ENCODE measurements at places on chromosomes 2 and 18. TPM values are rescaled to one million over a fixed set of nuclear protein-coding genes. Genes with fewer than 3 reads are reported as not detected.

DNA sequence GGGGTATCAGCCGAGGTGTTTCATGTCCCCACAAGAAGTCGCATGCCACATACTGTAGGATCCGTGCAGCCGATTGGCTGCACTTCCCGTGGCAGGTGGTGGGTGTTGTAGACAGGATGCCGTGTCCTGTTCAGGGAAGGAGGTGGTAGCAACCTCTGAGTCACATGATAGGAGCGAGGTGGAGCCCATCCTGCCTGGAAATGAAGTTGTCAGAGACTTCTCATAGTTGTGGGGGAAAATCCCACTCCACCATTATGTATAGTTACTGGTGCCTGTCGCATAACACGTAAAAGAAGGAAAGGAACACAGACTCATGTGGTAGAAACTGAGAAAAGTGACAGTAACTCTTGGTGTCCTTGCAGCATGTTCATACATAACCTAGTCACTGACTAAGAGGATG, 91.4 kb upstream of the IL1R2 start:
- no peaks in the 10 kb centered on the region for H3K27me3 ChIP-seq
- H3K4me1 ChIP-seq = peaks cover 5% of the 10 kb centered on the region
- H3K4me3 ChIP-seq = no peak overlapping the region

- H3K36me3 ChIP-seq = no peaks in the 10 kb centered on the region
- no peak for DNase-seq
- no peaks in the 10 kb centered on the region for H3K4me1 ChIP-seq
These were observed 118.6 kb downstream of the INHBB start for GRCh38 chr2:120464448-120464931.

The MARCHF7 gene
- total RNA-seq = 58.1 TPM

GRCh38 chr2:186304064-186304463, 182.0 kb upstream of the ZC3H15 start:
- no peak overlapping the region for H3K27ac ChIP-seq
- H3K36me3 ChIP-seq = no peaks in the 10 kb centered on the region
- H3K4me3 ChIP-seq = no peak overlapping the region
- no peaks in the 10 kb centered on the region for H3K27me3 ChIP-seq

The ALK gene
- total RNA-seq = not detected

The GPD2 gene
- 6.2 TPM for total RNA-seq

- H3K36me3 ChIP-seq = no peaks in the 10 kb centered on the region
- H3K27me3 ChIP-seq = peaks cover 3% of the 10 kb centered on the region
- H3K4me1 ChIP-seq = no peaks in the 10 kb centered on the region
- no peak for DNase-seq
These were observed 103.2 kb downstream of the PIEZO2 start for GRCh38 chr18:11046140-11046539.

The TRIM43 gene
- not detected for total RNA-seq
